Fibroblast of skin of right biceps (primary cell): ENCODE measurements at places on chromosomes 16 and 17.
A peak's percentile ranks its signal among the peaks of the same experiment; 100 is the strongest.

DNA sequence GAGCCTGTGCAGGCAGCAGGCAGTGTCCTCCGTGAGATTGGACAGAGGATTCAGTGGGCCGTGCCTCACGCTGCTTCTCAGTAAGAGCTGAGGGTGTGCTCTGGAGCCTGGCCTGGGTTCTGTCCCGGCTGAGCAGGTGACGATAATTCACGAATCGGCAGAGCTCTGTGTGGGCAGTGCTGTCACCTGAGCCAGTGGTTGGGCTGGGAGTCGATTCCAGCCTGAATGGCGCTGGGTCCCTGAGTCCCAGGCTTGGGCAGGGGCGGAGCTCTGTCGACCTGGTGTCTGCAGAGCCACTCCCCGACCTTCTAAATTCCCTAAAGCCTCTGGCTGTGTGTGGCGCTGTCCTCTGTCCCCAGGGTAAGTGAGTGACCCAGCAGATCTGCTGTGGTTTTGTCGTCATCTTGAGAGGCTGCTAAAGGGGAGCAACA lies 8.4 kb downstream of the ACSF3 start:
- DNase-seq = no peak

DNA sequence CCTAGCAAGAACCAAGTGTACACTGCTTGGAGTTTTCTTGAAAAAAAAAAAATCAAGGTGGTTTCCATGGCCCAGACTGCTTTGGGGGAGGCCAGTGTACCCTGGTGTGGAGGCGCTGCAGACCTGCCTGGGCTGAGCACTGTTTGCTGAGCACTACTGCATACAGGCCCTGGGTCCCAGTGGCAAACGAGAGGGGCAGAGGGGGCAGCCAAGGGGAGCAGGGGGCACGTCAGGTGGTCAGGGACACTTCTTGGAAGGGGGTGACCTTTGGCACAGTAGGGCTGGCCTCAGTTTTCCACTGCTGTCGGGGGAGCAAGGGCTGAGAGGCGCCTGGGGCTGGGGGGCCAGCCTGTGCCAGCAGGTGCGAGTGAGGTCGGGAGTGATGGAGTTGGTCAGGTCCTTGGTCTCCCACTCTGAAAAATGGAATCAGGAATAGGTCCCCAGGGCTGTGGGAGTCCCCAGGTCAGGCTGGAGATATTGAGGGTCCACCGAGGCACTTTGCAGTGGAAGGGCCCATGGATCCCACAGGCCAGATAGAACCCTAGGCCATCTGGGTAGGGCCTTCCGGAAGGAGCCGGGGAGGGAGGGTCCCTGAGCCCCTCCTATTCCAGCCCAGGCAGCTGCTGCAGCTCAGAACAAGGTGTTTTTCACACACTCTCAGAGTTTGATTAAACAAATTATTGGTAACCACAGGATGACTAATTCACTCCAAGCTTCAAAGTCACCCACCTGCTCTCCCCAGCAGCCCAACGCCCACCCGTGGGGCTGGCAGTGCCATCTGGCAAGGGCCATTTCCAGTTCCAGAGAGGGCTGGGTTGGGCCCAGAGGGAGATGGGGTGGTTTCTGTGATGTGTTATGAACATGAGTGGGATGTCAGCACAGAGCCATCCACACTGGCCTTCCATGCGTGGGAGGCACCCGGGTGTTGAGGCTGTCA lies 3.5 kb downstream of the ZFPM1 start:
- DNase-seq = no peak

GRCh38 chr17:36629252-36629847 lies 28.0 kb downstream of the MRM1 start:
- DNase-seq = peak; percentile 55

GRCh38 chr16:1559446-1559975 lies 26.0 kb downstream of the TMEM204 start:
- no peak for DNase-seq

DNA sequence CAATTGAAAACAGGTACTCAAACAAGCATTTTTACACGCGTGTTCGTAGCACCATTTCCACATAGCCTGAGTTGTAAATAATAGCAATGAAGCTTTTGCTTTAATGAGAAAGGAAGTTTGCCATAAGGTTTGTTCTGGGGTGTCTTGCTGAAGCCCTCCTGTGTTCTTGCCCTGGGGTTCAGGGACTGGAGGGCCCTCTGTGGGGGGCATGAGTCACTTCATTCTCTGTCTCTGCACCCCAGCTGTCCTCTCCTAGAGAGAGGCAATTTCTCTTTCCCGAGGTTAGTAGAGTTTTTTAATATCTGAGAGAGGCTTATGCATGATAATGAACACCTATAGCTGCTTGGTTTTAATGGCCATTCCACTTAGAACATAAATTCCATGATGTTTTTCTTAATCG lies 9.6 kb downstream of the AFMID start:
- DNase-seq = no peak

GRCh38 chr17:63988741-63989621 lies 9.2 kb upstream of the PRR29 start:
- DNase-seq = peak; percentile 48

DNA sequence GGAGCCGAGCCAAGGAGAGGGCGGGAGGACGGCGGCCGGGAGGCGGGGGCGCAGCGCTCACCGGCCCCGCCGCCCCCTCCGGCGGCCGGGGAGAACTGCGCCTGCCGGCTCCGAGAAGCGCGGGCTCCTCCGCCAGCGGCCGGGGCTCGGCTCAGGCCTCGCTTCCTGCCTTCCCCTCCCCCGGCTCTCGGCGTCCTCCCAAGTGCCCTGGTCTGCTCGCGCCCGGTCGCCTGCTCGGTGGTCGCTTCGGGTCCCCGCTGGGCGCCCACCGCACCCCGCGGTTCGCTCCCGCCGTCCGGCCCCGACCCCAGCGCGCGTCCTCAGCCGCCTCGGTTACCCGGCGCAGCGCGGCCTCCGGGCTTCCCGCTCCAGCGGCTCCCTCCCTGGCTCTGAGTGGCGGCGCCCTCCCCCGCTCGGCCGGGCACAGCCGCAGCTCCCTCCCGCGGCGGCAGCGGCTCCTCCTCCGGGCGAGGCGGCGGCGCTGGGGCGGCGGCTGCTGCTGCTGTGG lies 313 bp downstream of the UBTF start:
- DNase-seq = peak; percentile 80

DNA sequence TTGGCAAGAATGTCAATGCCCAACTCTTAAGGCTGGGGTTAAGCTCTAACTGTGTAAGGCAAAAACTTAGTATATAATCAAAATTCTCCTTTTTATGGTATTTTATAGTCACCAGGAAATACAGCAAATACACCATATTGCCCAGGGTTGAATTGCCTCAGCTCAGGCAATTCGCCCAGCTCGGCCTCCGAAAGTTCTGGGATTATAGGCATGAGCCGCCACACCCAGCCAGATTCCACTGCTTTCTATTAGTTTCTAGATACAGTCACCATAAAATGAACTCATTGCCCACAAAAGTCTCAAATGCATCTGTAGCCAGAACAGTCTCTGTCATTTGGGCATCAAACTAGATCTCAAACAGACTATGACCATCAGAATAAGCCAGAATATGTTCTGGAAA lies 238.7 kb upstream of the TOX3 start:
- no peak for DNase-seq

DNA sequence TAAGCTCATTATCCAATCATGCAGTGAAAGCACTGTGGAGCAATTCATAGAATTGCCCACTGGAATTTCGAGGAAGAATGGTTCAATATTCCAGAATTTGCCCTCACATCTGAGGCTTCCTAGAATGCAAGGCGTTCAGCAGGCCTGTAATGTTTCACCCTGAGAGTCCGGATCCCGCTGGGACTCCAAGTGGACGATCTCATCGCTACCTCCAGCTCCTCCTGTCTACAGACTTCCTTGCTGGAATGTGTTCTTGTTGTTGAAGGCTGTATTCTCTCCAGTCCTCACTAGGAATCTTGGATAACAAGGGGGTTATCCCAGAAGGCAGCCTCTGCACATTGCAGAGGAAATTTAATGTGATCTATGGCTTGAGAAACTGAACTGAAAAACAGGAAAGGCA lies 7.8 kb downstream of the SLC47A1 start:
- no peak for DNase-seq

DNA sequence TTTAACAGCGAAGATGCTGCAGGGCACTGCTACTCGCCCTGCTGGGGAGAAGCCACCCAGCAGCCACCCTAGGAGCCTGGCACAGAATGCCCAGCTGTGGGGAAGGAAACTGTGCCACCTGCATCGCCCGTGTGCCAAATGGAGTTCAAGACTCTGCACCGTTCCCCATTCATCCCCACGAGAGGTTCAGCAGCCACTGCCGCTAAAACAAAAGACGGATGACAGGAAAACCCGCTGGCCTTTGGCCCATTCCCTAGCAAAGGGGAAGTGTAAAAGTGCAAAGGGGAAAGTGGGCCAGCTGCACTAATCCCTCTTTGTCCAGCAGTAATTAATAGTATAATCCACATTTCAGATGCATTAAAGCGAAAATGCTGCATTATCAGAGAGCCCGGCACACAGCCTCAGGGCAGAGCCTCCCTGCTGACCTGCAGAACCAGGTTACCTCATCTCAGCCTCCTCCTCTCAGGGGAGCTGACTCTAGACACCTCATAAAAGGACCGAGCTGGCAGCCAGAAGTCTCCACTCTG lies 37.7 kb downstream of the ZFHX3 start:
- DNase-seq = no peak

DNA sequence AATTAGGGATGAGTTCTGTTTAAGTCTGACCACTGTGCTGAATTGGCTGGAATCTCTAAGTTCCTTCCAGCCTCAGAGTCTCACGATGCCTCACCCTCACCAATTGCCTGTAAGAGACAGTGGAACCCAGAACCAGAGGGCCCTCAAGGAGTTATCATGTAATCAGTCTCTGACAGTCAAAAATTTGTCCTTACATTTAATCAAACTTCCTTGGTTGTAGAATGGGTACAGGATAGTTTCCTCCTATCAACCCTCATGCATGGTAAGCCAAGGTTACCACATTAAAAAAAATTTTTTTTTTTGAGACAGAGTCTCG lies 83.2 kb downstream of the CDK5R1 start:
- DNase-seq = peak; percentile 21

DNA sequence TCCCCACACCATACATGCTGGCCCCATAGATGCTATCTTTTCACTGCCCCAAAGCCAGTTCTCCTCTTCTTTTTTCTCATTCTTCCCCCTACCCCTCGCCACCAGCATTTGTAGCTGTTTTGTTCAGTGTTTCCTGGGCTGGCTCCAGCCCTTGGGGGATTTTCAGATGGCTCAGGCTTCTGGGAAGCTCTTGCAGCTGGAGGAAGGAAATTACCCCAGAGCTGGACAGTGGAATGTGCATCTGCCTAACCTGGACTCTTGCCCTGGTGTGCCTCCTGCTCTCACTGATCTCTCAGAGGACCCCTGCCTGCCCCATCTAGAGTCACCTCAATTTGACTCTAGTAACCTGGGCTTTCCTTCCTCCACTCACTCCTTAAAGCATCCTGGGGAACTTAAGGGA lies 82.8 kb downstream of the MYH13 start:
- peak; percentile 27 for DNase-seq

DNA sequence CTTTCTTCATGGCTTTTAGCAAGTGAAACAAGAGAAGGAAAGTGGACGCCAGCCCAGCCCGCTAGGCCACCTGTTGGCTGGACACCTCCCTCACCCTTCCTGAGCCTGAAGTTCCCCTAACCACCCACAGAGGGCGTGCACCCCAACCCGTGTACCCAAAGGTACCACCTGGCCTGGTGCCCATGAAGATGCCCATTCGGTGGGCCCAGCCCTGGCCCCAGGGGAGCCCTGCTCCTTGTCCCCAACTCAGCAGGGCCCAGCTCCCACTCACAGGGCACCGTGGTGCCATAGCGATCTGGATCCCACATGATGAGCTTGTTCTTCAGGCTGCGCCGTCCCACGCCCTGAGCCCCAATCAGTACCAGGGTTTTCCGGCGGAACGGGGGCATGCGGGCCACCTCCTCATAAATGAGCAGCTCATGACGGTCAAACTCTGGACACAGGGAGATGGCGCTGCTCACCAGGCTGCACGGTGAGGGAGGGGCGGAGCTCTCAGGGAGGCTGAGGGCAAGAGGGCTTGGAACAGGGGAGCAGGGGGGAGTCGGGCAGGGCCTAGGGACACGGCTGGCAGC lies 26.8 kb downstream of the MPP2 start:
- peak; percentile 17 for DNase-seq

- no peak for DNase-seq
Measured at GRCh38 chr16:23298290-23298915, 3.7 kb upstream of the SCNN1B start.

GRCh38 chr17:56510554-56511342 lies 82.8 kb upstream of the NOG start:
- DNase-seq = no peak

GRCh38 chr17:27466376-27466742 lies 10.1 kb downstream of the KSR1 start:
- DNase-seq = no peak

DNA sequence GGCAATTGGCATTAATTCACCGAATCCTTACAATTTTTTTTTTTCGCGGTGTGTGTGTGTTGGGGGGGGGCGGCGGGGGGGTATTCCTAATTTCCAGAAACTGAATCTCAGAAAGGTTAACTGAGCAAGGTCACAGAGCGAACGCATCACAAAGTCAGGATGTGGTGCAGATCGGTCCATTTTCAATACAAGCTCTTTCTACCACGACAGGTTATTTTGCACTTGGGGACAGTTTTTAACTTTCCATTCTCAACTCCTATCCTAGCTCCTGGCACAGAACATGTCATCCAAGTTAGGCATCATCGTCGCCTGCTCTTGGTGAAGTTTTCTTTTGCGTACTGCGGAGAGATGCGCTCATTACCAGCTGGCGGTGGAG lies 15.4 kb upstream of the ERN1 start:
- DNase-seq = no peak

GRCh38 chr16:50263940-50264929 lies 2.1 kb upstream of the ADCY7 start:
- DNase-seq = peak; percentile 58

DNA sequence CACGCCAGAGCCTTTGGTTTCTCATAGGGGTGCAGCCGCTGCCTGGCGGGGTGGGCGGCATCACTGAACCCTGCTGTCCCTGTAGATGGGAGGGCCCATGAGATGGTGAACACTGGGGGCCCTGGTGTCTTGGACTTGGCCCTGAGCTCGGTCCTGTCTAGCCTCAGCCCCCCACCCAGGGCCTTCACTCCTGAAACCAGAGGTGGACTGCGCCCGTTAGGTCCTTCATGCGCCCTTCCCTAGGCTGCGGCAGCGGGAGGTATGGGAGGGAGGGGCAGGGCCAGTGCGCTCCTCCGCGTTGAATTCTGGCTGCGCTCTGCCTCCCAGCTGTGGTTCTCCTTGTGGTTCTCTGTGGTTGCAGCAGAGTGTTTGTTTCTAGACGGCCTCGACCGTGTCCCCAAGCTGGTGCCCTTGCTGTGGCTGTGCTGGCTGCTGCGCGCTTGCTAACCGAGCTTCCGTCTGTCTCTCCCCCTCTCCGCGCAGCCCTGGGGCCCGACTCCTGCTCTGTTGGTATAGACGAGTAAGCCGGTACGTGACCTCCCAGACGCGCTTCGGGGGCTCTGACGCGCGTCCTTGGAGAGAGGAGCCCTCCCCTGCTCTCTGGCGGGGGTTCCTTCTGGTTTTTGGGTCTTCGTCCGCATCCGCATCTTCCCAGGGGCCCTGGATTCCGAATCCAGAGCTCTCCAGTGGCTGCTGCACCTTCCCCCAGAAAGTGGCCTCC lies 7.4 kb upstream of the NUDT16L1 start:
- no peak for DNase-seq

- DNase-seq = no peak
Measured at GRCh38 chr16:19400711-19401110, 17.0 kb upstream of the TMC5 start.
